ENCODE measurements at places on chromosomes 2 and 18. TPM values are rescaled to one million over a fixed set of nuclear protein-coding genes. Genes with fewer than 3 reads are reported as not detected.
A peak's percentile ranks its signal among the peaks of the same experiment; 100 is the strongest.

GRCh38 chr2:212665948-212666347 is 127.3 kb upstream of the ERBB4 start:
- no peak for DNase-seq

DNA sequence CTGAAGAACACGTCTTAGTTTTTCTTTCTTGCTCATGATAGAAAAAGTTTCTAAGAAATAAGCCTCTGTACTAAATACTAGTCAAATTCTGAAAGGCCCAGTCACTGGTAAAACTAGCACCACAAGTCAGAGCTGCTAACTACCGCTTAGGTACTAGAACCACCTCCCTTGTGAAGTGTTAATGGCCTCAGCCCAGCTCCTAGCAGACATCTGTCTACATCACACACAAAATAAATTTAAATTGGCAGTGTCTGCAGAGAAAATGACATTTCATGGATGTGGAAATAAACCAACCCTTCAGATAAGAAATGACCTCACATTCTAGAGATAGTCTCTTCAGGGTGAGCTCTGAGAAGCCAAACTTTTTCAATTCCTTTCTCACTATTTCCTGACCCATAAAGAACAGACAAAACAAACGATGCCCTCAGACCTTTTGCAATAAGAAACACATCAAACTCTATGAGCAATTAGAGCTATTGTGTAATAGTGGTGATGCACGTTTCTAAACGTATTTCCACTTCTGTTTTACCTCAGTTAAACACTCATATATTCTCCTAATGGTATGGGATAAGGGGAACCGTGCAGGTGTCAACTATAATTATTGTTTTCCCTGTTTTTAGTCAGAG is 70.3 kb upstream of the DSG1 start:
- no peak for DNase-seq

GRCh38 chr2:202432776-202433175 is 56.6 kb downstream of the BMPR2 start:
- DNase-seq: no peak

DNA sequence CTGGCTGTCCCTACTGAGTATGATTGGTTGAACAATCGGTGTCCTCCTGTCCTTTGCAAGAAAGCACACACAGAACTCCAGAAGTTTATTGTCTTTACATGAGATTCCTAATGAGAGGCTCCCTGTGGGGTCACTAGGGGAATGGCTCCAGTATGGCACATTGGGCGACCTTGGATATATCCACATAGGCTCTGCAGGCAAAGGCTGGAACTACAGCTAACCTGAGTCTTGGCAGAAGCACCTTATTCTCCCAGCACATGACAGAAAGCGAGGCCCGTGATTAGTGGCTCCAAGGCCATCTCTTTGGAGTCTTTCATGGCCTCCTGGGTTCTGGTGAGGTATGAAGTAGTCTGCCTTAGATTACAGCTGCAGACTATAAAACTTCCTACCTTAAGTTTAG is 49.0 kb downstream of the ZDBF2 start:
- no peak for DNase-seq

- DNase-seq: peak; percentile 45
Observed at GRCh38 chr2:219107758-219108157, 47.0 kb upstream of the IHH start.

DNA sequence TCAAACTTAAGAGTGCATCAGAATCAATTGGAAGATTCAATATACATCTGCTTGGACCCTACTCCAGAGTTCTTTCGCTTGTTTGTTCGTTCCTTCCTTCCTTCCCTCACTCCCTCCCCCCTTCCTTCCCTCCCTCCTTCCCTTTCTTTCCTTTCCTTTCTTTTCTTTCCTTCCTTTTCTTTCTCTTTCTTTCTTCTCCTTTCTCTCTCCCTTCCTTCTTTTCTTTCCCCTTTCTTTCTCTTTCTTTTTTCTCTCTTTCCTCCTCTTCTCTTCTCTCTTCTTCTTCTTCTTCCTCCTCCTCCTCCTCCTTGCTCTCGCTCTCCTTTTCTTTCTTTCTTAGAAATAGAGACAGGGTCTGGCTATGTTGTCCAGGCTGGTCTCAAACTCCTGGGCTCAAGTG is 45.9 kb downstream of the MTHFD2 start:
- DNase-seq: no peak

DNA sequence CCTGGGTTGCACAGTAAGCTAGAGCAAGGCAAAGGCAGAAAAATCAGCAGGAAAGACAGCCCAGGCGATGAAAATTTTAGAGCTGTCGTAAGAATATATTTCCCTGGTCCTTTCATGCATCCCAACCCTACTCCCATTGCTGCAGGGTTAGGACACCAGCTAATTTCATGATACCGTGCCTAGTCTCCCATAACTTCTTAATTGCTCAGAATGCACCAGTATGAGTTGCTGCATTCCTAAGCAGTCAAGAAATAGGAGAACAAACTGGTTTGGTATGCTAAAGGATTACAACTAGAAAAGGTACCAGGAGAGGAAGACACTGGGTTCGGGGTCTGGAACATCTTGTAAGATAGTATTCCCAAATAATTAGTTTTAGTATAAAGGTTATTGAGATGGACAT is 269.4 kb upstream of the NRXN1 start:
- DNase-seq: no peak

GRCh38 chr2:236078297-236079255 is 89.6 kb downstream of the GBX2 start:
- no peak for DNase-seq

- no peak for DNase-seq
Observed at GRCh38 chr2:77567723-77568122, 45.5 kb upstream of the LRRTM4 start.

DNA sequence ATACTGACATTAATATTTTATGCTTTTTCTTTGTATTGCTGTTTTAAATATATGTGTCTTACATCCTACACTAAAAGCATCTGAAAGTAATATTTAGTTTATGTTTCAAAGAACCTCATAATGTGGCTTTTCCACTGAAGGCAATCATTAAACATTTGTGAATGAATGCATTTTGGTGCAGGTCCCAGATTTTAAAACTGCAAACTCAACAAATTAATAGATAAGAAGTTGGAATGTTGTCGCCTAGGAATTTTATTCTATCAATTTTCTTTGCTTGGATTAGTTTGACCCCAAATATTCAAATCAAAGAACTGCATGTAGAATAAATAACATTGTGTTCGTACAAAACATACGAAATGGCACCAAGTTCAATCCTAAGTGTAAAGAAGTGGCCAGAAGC is 44.7 kb downstream of the ATF2 start:
- DNase-seq: no peak

- no peak for DNase-seq
Observed at GRCh38 chr2:71547616-71548285, 94.4 kb downstream of the DYSF start.

DNA sequence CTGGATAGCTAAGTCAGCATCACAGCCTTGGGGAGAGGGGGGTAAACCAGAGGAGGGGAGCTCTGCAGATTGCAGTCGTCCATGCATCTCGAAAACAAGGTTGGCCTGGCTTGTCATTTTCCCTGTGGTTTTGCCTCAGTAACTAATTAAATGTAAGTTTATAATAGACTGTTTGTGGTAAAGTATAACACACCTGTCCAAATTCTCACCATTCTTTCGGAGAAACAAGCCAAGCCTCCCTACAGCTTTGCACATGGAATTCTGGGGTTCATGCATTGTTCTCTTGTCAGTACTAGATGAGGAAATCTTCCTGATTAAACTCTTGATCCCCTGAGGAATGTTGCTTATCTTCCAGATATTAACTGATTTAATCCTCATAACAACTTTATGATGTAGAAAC is 1065.2 kb upstream of the FAM98A start:
- no peak for DNase-seq

- no peak for DNase-seq
Observed at GRCh38 chr2:55430211-55430975, 10.7 kb upstream of the CCDC88A start.

GRCh38 chr18:6543330-6543908 is 128.7 kb upstream of the L3MBTL4 start:
- no peak for DNase-seq

- no peak for DNase-seq
Observed at GRCh38 chr2:122244598-122245229, 489.3 kb downstream of the TSN start.

DNA sequence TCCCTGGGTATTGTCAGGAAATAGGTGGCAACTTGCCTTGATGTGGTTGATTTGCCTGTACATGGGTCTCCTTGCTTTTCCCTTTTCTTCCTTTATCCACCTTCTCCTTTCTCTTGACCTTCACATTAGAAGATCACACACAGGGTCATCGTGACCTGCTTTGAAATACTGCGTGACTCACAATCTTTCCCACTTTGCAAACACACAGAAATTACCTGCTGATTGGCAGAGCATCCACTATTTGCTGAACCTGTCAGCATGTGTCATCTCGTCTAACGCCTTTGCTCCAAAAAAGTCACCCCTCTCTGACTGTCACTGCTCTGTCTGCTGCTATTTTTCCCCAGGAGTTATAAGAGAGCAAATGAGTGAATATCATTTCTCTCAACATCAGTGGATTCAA is 60.8 kb downstream of the MYO3B start:
- no peak for DNase-seq

DNA sequence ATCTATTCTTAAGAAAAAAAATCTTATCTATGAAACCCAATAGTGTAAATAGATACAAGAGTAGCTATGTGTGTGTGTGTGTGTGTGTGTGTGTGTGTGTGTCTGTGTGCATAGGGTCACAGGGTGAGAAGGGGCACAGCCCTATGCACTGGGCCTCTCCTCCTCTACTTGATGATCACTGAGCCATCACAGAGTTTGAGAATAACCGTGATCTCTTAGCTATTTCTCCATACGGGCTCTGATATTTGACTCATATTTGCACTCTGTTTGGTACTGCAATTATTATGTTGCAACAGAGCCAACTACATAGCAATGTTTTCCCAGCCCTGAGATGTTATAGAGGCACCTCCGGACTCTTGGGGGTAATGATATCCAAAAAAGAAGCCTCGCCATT is 28.8 kb upstream of the SLC40A1 start:
- DNase-seq: no peak

GRCh38 chr2:27531983-27532382 is 35.3 kb downstream of the GCKR start:
- no peak for DNase-seq

DNA sequence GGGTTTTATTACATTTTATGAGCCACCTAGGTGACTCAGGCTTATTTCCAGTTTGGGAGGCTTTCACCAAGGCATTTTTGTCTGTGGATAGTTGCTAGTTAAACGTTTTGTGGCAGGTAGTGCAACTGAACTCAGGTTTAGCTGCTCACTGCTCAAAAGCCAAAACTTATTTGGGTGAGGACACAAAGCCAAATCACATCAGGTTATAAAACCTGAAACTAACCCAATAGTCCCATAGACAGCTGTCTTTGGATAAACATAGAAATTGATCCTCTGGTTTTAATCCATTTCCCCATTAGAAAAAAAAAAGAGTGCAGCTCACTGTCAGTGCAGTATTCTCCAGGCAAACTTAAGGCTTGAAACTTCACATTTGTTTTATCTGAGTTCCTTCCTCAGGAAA is 362.6 kb upstream of the TFPI start:
- DNase-seq: no peak

GRCh38 chr18:7452331-7452730 is 114.8 kb upstream of the PTPRM start:
- no peak for DNase-seq

DNA sequence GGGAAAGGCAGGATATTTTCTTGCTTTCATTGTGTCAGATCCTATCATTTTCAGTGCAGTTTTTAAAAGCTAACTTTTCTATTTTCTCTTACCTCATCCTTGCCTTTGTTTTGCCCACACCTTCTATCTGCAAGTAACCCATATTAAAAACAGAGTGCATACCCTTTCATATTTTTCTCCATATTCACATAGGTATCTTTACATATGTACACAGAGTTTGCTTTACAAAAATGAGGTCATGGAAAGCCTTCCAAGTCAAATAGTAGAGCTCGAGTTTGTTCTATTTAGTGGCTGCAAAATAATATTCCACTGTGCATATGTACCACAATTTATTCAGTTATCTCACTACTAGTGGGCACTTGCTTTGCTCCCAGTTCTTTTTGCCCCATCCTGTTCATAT is 3.9 kb upstream of the DHRS9 start:
- no peak for DNase-seq

- DNase-seq: no peak
Observed at GRCh38 chr2:139744273-139744672, 964.1 kb upstream of the NXPH2 start.

DNA sequence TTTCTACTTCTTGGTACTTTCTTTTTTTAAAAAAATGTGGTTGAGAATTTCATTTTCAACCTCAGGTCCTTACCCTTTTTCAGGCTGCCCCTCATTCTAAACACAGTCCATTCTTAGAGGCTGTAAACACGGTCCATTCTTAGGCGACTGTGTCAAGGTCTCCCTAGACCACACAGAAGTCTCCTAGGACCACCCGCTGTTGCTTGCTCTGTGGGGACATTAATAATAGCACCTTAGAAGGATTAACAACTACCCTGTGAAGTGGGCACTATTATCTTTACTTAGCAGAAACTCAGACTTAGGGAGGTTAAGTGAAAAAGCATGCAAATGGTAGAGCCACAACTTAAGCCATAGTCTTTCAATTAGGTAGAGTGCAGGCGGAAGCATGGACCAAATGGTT is 91.7 kb downstream of the RBMS1 start:
- no peak for DNase-seq

DNA sequence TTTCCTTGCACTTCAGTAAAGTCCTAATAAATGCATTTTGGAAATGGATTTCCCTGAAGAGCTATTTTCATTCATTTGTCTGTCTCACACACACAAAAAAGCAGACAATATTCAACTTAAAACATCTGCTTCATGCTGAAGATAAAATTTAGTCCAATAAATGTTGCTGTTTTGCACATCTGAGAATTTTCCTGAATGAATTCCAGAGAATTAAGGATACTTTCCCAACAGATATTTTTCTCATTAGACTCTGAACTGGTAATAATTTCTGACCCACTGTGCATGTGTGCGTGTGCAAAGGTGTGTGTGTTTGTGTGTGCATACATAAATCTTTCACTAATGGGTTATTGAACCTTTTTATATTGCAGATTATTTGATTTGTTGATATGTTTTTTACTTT is 390.2 kb upstream of the TMEFF2 start:
- no peak for DNase-seq

- DNase-seq: no peak
Observed at GRCh38 chr2:5374762-5375161, 317.4 kb upstream of the SOX11 start.

- no peak for DNase-seq
Observed at GRCh38 chr2:219049282-219049681, 8.0 kb upstream of the CFAP65 start.

GRCh38 chr2:209526561-209526960 is 102.7 kb downstream of the MAP2 start:
- DNase-seq: no peak

GRCh38 chr18:23209796-23210195 is 74.5 kb downstream of the CABLES1 start:
- DNase-seq: no peak

The PIEZO2 gene
- 0.11 TPM for total RNA-seq

The SDC1 gene
- 0.68 TPM for total RNA-seq

The ASB18 gene
- total RNA-seq: 4.6 TPM

The IL1F10 gene
- not detected for total RNA-seq

The ATF2 gene
- total RNA-seq: 27.6 TPM

The ITPRIPL1 gene
- 1.4 TPM for total RNA-seq

The FHOD3 gene
- total RNA-seq: 350 TPM

The RNF144A gene
- total RNA-seq: 16.9 TPM

The SLC23A3 gene
- 0.87 TPM for total RNA-seq

The RAX gene
- total RNA-seq: not detected

The CD8A gene
- 1.2 TPM for total RNA-seq

The TMEM169 gene
- 0.24 TPM for total RNA-seq

The GKN2 gene
- not detected for total RNA-seq

The CPS1 gene
- total RNA-seq: 3.0 TPM

The HRH4 gene
- total RNA-seq: 0.19 TPM

The PLCL1 gene
- 96.2 TPM for total RNA-seq

The CAVIN2 gene
- 109 TPM for total RNA-seq

The CIB4 gene
- not detected for total RNA-seq

The LHCGR gene
- total RNA-seq: 0.11 TPM

Data from Right ventricle myocardium inferior (tissue), 1 donor.